Non-pigmented ciliary epithelial cell (primary cell): ENCODE measurements at places on chromosomes 6 and 20.

- no peak for DNase-seq
These were observed 155.0 kb downstream of the GJA10 start for GRCh38 chr6:90049295-90049694.

DNA sequence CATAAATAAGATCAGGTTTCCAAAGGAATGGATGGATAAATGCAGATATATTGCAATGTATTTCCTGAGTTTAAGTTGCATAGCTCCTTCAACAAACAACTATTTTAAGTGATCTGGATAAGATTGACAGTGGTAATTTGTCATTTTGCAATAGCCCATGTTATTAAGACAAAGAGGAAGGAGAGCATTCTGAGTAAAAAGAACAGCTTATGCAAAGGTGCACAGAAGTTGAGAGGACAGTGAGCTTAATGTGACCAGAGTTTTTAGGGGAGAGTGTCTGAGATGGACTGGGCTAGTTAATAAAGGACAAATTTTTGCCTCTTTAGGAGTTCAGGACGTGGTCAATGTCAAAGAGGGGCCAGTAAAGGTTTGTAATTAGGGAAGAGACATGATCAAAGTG is 48.8 kb upstream of the FBXO30 start:
- no peak for DNase-seq

DNA sequence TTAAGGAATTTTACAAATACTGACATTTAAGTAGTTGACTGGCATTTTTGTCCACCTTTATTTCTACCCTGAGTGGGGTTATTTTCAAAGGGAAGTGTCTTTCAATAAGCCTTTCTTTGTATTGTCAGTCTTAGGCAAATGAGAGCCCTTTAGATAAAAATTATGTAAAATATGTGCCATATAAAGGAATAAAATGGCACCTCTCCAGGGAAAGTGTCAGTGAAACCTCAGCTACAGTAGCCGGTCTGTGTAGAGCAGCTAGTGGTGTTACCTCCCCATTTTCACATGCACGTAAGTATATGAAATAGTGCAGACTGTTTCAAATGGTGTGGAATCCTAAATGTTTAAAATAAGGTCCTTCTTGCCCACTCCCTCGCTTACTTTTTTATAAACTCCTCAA is 5.0 kb downstream of the FAM217B start:
- no peak for DNase-seq

GRCh38 chr6:157670466-157671186 is 152.4 kb upstream of the SNX9 start:
- DNase-seq = no peak

GRCh38 chr20:44702776-44703175 is 12.4 kb upstream of the CCN5 start:
- no peak for DNase-seq

DNA sequence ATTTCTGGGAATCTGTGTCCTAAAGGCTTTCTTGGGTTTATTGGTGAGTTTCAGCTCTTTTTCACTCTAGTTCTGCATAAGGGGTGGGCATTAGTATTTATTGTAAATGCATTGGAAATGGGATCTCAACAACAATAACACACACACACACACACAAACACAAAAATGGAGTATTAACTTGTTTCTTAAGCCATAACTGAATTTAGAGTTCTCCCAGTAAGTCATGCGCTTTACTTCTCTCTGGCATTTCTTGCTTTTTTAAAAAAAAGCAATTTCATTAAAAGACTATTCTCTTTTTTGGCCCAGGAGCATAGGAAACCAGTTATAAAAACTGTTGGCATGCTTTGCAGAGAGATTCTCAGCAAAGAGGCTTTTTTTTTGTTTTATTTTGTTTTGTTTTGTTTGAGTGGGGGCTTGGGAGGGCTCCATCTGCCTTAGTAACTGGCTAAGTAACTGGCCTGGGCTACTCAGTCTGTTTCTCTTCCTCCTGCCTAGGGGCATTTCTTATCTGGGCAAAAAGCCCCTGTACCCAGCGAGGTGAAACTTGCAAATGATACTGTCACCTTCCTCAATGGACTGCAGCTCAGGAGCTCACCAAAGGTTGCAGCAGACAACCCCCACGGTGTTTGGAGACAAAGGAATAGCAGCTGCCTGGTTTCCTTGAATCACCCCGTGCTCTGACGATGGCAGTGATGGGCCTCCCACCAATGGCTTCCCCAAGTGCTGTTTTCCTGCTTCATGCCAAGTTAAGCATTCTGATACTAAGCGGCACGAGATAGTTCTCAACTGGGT is 128.5 kb downstream of the BCAS1 start:
- DNase-seq = no peak
